ENCODE measurements at places on chromosomes 2 and 18. TPM values are rescaled to one million over a fixed set of nuclear protein-coding genes. Genes with fewer than 3 reads are reported as not detected.
A peak's percentile ranks its signal among the peaks of the same experiment; 100 is the strongest.

- DNase-seq = no peak
Measured at GRCh38 chr2:99200076-99200800, 19.3 kb downstream of the MRPL30 start.

- peak; percentile 39 for DNase-seq
Measured at GRCh38 chr2:188786368-188786841, 187.8 kb upstream of the COL3A1 start.

The PROKR1 gene
- polyA plus RNA-seq = 0.44 TPM

The SH3BP4 gene
- 17.0 TPM for polyA plus RNA-seq

The IL1RN gene
- polyA plus RNA-seq = 0.49 TPM

DNA sequence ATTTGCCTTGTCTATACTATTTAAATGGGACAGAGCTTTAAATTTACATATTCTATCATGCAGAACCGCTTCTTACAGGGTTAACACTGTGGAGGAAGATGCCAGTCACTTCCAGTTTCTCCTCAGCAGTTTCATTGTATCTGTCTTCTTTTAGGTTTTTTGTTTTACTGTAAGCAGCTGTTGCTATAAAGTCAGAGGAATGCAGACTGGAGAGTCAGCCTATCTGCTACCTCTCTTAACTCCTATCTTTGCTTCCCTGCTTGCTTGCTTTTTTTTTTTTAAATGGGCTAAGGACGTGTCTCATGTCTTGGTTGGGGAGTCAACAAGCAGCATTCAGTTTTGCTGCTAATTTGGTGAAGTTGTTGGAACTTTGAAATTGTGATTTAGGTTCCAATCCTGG, 8.9 kb downstream of the EPC2 start:
- DNase-seq = no peak

- no peak for DNase-seq
Measured at GRCh38 chr2:238854246-238854645, 6.4 kb downstream of the TWIST2 start.

DNA sequence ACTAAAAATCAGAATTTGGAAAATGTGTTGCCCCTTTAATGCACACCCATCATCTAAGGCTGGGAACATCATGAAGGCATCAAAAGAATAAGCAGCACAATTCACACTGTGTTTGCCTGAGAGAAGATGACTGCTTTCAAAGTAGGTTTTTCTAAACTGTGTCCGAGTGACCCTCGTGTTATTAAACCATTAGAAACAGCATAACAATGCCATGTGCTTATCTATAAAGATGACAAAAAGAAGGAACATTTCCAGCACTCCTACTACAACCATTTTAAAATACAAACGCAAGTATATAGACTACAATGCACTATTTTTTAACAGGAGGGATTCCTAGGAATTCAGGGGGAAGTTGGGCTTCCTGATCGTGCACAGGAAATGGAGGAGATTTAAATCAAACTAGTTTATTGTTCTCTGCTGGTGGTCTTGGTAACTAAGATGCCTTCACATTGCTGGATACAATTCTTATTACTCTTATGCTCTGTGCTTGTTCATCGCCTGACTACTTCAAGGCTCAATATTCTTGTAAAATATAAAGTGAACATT, 305.9 kb upstream of the CCDC68 start:
- no peak for DNase-seq

The ELOA2 gene
- polyA plus RNA-seq = not detected

- DNase-seq = no peak
Measured at GRCh38 chr2:89848114-89848513, 1156.6 kb downstream of the RPIA start.

The STRADB gene
- 43.5 TPM for polyA plus RNA-seq

The EGR4 gene
- not detected for polyA plus RNA-seq

The SEC11C gene
- polyA plus RNA-seq = 9.0 TPM

DNA sequence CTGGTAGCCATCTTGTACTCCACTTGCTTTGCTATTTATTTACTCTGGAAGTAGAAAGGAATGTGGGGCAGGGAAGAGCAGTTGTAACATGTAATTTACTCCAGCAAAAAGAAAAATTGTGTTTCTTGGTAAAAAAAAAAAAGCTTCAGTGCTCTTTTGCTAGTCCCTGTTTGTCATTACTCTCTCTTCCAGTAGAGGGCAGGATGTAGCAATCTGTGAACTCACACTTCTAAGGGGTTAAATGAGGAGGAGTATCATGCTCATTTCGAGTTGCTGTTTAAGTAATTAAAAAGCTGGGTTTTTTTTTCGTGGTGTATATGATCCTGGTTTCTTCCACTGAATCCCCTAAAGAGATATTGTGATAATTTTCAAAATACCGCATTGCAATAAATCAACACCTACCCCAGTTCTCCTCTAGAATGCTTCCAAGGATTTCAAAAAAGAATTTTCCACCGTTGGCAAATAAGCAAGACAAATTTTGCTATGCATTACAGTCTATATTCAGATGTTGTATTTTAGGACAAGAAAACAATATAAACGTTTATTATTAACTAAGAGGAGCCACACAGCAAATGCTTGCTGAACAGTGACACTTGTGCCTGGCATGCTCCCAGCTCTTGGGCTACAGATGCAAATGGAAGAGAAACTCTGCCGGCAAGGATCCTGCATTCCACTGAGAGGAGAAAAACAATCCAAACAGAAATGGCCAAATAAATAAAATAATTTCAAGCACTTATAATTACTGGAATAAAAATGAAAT, 261.6 kb downstream of the ASXL3 start:
- peak; percentile 65 for DNase-seq

DNA sequence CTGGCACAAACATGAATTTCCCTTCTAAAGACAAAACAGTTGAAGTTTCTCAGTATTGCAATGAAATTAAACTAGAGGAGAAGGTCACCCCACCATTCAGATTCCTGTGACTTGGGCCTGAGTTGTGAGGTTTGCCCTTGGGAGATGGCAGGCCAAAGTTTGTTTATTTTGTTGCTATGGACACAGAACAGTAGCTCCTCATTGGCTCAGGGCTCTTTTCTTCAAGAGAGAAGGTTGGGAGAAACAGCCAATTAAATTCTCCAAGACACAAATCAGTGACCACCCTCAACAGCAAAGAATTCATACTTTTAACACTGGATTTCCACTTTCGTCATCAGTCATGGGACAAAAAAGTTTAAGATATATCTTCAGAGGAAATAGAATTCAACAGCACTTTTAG, at the start of gene FLACC1:
FLACC1 (minus strand) TSS at position 125 of the 400 bp plus-strand sequence. CDS start 5,941 bp downstream, outside the sequence.
- peak; percentile 80 for DNase-seq

DNA sequence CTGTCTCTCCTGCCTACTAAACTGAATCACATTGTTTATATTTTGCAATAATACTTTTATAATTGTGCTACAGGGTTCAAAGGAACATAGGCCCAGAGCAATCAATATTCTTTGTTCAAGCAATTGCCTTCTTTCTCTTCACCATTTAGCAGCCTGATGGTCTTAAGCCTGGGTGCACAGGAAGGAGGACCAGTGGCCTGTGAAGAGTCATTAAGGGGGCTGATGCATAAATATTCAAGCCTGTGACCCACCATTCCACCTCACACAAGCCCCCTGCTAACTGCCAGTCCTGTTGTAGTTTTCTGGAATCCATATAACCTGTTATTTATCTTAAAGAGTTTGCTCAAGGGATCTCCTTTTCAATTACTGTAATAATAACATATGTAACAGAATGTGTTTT, 56.0 kb downstream of the ABCA12 start:
- DNase-seq = no peak

- DNase-seq = no peak
Measured at GRCh38 chr2:142723236-142723635, 154.2 kb upstream of the KYNU start.

DNA sequence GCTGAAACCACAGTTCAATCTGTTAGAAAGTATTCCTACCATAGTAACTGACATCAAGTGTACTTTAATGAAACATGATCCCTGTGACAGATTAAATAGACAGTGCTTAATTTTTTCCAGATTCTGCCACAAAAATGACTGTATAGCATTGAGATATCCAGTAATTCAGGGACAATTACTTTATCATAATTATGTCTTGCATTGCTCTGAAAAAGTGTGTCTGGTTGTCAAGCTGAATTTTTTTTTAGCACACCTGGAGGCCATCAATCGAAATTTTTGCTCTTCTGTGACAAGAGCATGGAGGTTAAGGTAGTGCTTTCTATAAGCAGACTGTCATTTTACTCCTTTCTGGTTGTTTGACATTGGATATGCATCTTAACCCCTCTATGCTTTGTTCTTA, 1083.8 kb upstream of the NRXN1 start:
- no peak for DNase-seq

DNA sequence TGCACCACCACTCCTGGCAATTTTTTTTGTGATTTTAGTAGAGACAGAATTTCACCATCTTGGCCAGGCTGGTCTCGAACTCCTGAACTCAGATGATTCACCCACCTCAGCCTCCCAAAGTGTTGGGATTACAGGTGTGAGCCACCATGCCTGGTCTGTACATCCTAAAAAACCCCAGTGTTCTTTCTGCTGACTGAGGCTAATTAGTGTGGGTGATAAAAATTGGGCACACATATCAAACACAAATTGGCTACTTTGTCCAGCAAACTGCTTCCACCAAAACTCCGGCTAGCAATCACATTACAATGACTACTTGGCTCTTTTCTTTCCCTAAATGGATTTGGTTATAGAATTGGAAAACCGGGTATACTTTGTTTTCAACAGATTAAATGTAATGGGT, 153.9 kb downstream of the SLC8A1 start:
- DNase-seq = no peak

DNA sequence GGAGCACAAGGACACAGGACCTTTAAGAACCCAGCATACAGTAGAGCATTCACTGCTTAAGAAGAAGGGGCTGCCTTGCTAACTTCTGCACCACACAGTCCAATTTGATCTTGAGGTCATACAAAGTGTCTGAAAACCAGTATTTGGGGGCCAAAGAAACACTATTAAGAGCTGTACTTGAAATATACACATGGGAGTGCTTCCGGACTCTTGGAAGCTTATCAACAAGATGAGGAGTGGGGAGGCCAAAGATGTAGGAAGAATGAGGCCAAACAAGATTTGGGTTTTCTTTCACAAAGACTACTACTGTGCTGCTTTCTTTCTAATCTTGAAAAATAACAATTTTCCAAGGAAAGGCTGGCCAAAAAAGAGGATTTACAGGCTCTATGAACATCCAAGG, 24.8 kb upstream of the MALL start:
- DNase-seq = peak; percentile 1

DNA sequence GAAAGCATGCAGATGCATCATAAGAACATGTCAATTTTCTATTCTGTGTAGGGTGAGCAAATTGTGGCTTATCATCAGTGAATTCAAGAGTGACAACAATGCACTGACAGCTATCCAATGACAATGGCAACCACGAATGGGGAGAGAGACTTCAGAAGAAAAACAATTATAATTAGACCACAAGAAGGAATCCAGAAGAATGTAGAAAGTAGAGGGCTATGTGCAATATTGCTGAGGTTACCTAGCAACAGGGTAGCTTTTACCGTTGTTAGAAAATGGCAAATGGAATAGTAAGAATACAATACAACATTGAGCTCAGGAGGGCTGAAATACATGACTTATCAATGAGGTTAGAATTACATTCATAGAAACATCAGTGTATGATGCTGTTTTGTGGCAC, 71.1 kb upstream of the SESTD1 start:
- no peak for DNase-seq

DNA sequence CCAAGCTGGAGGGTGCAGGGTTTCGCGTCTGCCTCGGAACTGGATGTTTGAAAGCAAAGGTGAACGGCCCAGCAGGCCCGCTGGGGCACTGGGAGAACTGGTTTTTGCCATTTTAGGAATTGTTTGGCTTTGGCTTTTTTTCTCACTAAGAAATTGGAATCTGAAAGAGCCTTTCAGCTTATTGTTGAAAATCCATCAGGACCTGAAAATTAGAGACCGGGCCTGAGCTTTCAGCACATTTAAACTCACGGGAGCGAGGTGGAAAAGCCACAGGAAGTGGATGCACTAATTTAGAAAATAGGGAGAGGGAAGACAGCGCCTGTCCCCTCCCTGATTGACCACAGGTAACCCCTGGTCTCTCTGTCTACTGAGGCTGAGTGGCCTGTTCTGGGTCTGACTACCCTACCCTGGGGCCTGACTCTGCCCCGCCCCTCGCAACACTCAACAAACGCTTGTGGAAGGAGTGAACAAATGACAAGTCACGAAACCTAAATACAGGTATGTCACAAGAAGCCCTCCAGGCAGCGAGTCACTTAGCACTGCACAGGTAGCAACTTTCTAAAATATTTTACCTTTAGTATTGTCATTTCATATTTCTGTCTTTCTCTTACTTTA, 100.3 kb upstream of the MBOAT2 start:
- no peak for DNase-seq

- no peak for DNase-seq
Measured at GRCh38 chr2:138155304-138155703, 191.0 kb downstream of the HNMT start.

The PSMA8 gene
- polyA plus RNA-seq = not detected

DNA sequence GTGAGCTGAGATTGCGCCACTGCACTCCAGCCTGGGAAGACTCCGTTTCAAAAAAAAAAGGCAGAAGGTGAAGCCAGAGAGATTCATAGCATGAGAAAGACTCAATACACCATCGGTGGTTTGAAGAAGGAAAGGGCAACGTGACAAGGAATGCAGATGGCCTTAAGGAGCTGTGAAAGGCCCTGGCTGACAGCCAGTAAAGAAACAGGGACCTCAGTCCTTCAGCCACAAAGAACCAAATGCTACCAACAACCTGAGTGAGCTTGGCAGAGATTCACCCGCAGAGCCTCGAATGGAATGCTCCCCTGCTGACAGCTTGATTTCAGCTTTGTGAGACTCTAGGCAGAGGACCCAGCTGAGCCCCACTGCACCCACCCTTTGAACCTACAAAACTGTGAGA, 154.9 kb upstream of the NDUFV2 start:
- no peak for DNase-seq

DNA sequence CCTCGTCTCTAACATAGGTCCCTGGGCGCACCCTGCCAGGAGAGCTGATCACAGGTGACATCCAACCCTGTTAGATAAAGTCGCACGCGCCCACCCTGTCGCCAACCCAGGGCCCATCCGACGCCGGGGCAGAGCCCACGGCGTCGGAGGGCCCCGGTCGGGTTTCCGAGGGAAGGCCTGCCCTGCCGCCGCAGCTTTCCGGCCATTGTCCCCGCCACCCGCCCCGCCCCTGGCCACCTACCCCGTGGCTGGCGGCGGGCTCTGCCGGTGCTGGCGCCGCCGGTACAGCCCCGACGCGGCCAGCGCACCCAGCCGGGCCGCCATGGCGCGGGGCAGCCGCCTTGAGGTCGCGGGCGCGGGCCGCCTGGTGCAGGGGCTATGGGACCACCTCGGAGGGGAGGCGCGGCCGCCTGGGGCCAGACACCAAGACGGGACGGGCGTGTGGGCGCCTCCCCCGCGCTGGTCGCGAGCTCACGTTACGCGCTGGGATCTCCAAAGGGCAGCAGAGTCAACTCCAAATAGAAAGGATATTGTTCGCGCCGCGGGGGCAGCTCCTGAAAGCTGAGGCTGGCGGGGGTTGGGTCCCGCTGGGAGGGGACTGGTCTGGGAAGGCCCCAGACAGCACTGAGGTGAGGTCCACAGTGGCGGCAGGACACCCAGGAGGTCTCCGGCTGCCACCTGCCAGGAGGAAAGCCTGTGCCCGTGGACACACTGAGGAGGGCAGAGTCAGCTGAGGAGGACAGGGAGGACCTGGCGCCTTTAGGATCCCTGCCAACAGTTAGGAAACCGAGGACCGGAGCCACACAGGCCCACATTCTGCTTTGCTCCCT, 11.1 kb downstream of the LIMS2 start:
- DNase-seq = no peak

The KCNIP3 gene
- polyA plus RNA-seq = 7.9 TPM

The NIFK gene
- polyA plus RNA-seq = 53.4 TPM
